Ovary (tissue), 10 donors: ENCODE measurements at places on chromosomes 7 and 10. TPM values are rescaled to one million over a fixed set of nuclear protein-coding genes. Genes with fewer than 3 reads are reported as not detected.

GRCh38 chr10:114761205-114762193 lies 60.1 kb upstream of the FHIP2A start:
- DNase-seq = no peak

GRCh38 chr10:17126327-17126726 lies 3.3 kb downstream of the CUBN start:
- no peak for DNase-seq

GRCh38 chr7:24578052-24578451 lies 4.8 kb downstream of the PALS2 start:
- DNase-seq = no peak

GRCh38 chr7:95320651-95321050 lies 3.7 kb downstream of the PON1 start:
- no peak for DNase-seq

- no peak for DNase-seq
These were observed 54.2 kb downstream of the GUSB start for GRCh38 chr7:65927489-65928448.

DNA sequence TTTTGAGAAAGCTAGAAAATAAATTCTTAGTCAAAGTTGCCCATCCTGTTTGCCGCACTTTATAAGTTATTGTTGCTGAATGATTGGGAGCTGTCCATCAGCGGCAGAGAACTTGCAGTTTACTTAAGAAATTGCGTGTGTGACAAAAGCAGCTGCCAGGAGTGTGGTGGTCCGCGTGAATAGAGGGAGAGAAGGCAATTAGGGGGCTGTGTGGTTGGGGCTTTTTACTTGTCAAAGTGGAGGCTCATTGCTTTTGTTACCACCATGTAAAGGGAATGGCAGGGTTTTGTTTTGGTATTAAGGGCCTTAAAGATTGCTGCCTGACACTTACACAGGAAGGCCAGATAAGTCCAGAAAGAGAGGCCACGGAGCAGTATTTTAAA lies 177.8 kb downstream of the TCF7L2 start:
- no peak for DNase-seq

DNA sequence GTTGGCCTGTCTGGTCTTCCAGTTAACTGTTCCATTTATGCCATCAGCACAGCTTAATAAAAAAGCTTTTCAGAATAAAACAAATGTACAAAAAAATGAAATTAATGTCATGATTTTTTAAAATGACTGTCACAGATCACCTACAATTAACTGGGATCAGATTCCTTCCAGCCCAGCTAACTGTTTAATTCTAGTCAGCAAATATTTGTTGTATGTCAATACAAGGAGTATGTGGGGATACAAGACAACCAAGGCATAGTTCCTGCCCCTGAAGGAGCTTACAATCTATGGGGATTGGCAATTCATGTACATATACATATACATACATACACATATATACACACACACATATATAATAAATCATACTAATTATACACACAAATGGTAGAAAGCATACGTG lies 16.5 kb downstream of the SGCE start:
- DNase-seq = no peak

DNA sequence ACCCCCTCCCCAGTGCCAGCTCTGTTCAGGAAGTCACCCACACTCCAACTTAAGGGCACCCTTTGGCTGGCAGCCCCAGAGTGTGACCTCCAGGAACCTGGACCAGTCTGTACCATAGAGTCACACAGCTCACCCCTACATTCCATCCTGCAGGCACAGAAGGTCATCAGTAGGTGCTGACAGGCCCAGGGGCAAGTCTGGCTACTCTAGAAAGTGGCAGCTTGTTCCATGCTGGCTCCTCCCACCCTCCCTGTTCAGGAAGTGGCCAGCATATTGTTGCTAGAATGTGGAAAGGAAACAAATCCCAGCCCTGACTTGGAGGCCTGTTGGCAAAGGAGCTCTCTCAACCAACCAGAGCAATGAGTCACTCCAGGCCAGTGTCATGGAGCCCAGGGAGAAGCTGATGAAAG lies 3.2 kb upstream of the NCOA4 start:
- no peak for DNase-seq

CYP3A4 gene
- total RNA-seq = not detected

PLAC9 gene
- 16.9 TPM for total RNA-seq

AGFG2 gene
- 53.0 TPM for total RNA-seq
